ENCODE measurements at places on chromosomes 3 and 15.

- H3K4me1 ChIP-seq: peaks cover 19% of the 10 kb centered on the region
- no peaks in the 10 kb centered on the region for H3K27me3 ChIP-seq
- H3K36me3 ChIP-seq: no peaks in the 10 kb centered on the region
- no peak for DNase-seq
Observed at GRCh38 chr3:48345946-48346572, 12.6 kb upstream of the SPINK8 start.

- H3K27me3 ChIP-seq: no peaks in the 10 kb centered on the region
- H3K27ac ChIP-seq: no peak overlapping the region
- no peaks in the 10 kb centered on the region for H3K4me1 ChIP-seq
- no peaks in the 10 kb centered on the region for H3K36me3 ChIP-seq
- H3K4me3 ChIP-seq: no peak overlapping the region
- no peak for DNase-seq
Observed at GRCh38 chr15:62296756-62297507, 131.8 kb upstream of the C2CD4B start.

DNA sequence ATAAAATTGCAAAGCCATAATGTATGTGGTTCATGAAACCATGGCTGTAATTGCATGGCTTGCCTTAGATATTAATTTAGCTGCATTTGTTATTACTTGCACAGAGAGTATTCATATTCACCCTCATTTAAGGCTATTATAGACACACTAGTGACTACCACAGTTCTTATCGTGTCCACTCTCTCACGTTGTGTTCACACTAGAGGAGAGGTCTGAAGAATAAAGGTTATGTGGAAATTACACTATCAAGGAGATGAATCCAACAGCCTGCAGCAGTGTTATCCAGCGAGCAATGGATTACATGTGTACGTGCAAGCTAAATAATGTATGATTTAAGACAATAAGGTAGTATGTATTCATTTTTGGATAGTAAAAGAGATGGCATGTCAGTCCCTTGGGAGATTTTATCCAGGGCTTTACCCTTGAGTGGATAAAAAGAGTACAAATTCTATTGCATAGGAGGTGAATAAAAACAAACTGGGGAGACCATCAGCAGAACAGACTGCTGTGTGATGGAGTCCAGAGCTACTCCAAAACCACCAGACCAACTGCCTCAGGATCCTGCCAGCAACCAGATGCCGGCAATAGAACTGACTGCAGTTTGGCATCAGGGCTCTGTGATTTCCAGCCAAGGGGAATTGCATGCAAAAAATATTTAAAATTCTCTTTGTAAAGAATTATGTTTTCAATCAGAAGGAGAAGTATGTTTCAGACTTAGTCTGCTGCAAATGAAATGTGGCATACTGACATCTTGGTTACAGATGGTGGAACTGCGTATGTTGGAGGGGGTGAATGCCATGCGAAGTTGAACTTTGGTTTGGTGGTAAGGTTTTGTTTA, 146.6 kb downstream of the RBMS3 start:
- DNase-seq: no peak
- no peaks in the 10 kb centered on the region for H3K36me3 ChIP-seq
- H3K27ac ChIP-seq: no peak overlapping the region
- H3K4me1 ChIP-seq: peaks cover 17% of the 10 kb centered on the region

DNA sequence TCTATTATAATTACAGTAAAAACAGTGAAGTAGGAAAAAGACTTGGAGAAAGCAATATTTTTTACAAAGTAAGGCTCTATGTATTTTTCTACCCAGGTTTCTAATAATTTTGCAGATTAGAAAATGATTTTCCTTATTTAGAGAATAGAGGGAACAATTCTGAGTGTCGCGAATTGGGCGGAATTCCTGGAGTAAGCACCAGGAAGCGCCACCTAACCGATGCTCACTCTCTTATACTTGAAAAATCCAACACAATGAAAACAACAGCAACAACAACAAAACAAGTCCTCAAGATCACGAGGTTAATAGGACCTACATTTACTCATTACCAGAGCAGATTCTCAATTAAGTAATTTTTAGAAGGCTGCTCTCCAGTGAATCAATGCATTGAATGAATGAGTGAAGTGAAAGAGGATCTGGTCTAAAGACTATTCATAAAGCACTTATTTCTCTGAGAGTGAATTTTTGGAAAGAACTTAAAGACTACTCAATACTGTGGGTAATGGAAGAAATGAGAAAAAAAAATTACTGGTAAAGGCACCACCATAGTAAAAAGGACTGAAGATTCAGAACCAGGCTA, 158.0 kb downstream of the MEIS2 start:
- no peak overlapping the region for H3K4me3 ChIP-seq
- no peaks in the 10 kb centered on the region for H3K4me1 ChIP-seq
- no peaks in the 10 kb centered on the region for H3K36me3 ChIP-seq

- DNase-seq: no peak
- no peaks in the 10 kb centered on the region for H3K27me3 ChIP-seq
- H3K4me1 ChIP-seq: no peaks in the 10 kb centered on the region
- H3K27ac ChIP-seq: no peak overlapping the region
- H3K36me3 ChIP-seq: no peaks in the 10 kb centered on the region
- H3K4me3 ChIP-seq: no peak overlapping the region
Observed at GRCh38 chr3:107911337-107912000, 179.4 kb downstream of the CD47 start.

DNA sequence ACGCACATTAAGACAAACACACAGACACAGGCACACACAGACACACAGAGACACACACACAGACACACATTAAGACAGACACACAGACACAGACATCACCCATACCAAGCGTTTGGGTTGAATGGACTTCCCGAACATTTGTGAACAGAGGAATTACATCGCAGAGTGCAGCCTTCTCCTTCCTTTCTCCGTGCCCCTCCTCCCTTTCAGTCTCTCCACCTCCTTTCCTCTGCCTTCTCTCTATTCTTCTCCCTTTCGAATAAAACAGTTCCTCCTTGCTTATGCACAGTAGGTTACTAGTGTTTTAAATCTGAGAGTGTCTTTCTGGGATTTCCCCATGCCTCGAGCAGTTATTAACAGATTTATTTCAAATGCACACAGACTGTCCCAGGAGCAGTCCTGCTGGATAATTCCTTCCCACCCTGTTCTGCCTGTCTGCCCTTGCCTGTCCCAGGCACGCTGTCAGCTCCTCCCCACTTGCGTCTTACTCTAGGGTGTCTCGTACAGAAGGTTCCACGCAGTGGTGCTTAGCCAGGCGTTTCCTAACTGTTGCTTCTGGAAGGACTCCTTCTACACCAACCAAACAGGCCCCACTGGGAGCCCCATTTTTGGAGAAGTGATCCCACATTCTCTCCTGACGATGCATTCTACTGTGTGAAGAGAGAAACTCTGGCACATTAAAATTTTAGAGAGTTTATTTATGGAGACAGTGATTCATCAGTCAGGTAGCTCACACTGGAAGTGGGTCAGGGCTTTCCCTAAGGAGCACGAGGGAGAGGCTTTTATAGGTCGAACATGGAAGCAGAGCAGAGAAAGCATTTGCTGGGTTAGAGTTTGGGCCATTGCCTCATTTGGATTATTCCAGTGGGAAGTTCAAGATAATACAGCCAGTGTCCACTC, 163.8 kb downstream of the SV2B start:
- DNase-seq: no peak
- H3K27ac ChIP-seq: no peak overlapping the region
- no peak overlapping the region for H3K4me3 ChIP-seq
- H3K36me3 ChIP-seq: no peaks in the 10 kb centered on the region
- no peaks in the 10 kb centered on the region for H3K4me1 ChIP-seq
- H3K27me3 ChIP-seq: no peaks in the 10 kb centered on the region

GRCh38 chr3:119063471-119063870, 28.8 kb upstream of the IGSF11 start:
- H3K27ac ChIP-seq: no peak overlapping the region
- no peaks in the 10 kb centered on the region for H3K4me1 ChIP-seq
- no peak overlapping the region for H3K4me3 ChIP-seq
- H3K36me3 ChIP-seq: no peaks in the 10 kb centered on the region

GRCh38 chr15:65476903-65477302, 40.6 kb downstream of the DPP8 start:
- no peak overlapping the region for H3K4me3 ChIP-seq
- no peaks in the 10 kb centered on the region for H3K27me3 ChIP-seq
- no peaks in the 10 kb centered on the region for H3K4me1 ChIP-seq
- no peak for DNase-seq

- H3K4me3 ChIP-seq: no peak overlapping the region
- H3K4me1 ChIP-seq: peaks cover 30% of the 10 kb centered on the region
- H3K27ac ChIP-seq: no peak overlapping the region
- peaks cover 25% of the 10 kb centered on the region for H3K36me3 ChIP-seq
- H3K27me3 ChIP-seq: no peaks in the 10 kb centered on the region
- DNase-seq: no peak
Observed at GRCh38 chr15:88525418-88525817, 21.1 kb downstream of the DET1 start.

- no peaks in the 10 kb centered on the region for H3K27me3 ChIP-seq
- peaks cover 6% of the 10 kb centered on the region for H3K36me3 ChIP-seq
- DNase-seq: no peak
- no peak overlapping the region for H3K27ac ChIP-seq
- H3K4me1 ChIP-seq: 0 out of 2 replicates have a peak, but pooled peaks cover 2% of the 10 kb centered on the region
Observed at GRCh38 chr3:48064292-48064829, 48.1 kb upstream of the MAP4 start.

- DNase-seq: no peak
- H3K27ac ChIP-seq: no peak overlapping the region
- H3K27me3 ChIP-seq: no peaks in the 10 kb centered on the region
- H3K36me3 ChIP-seq: no peaks in the 10 kb centered on the region
- peaks cover 23% of the 10 kb centered on the region for H3K4me1 ChIP-seq
Observed at GRCh38 chr15:99478977-99479376, 86.8 kb upstream of the MEF2A start.

DNA sequence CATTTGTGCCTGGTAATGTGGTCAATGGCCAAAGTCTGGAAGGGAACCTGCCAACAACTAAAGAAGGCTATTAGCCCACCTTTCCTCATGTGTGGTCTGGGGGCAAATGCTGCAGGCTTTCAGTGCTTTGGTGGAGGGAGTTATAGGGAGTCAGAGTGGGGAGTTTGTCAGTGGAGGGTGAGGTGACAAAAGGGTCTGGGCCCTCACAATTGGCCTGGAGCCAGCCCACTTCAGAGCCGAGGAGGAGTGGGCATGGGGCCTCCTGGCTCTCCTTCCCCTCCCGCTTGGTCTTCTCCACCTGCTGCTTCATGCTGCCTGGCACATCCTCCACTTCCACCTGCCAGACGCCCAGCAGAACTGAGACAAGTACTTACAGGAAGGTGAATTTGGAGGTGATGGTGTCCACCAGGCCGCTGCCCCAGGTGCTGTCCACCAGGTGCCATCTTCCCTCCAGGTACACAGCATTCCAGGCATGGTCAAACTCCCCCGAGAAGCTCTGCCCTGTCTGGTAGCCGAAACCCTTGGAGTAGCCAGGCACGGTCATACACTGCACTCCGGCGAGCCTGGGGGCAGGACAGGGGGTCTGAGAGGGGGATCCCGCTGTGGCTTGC, 40.9 kb downstream of the KY start:
- no peaks in the 10 kb centered on the region for H3K36me3 ChIP-seq
- no peak overlapping the region for H3K4me3 ChIP-seq
- H3K4me1 ChIP-seq: no peaks in the 10 kb centered on the region
- no peaks in the 10 kb centered on the region for H3K27me3 ChIP-seq
- DNase-seq: no peak

DNA sequence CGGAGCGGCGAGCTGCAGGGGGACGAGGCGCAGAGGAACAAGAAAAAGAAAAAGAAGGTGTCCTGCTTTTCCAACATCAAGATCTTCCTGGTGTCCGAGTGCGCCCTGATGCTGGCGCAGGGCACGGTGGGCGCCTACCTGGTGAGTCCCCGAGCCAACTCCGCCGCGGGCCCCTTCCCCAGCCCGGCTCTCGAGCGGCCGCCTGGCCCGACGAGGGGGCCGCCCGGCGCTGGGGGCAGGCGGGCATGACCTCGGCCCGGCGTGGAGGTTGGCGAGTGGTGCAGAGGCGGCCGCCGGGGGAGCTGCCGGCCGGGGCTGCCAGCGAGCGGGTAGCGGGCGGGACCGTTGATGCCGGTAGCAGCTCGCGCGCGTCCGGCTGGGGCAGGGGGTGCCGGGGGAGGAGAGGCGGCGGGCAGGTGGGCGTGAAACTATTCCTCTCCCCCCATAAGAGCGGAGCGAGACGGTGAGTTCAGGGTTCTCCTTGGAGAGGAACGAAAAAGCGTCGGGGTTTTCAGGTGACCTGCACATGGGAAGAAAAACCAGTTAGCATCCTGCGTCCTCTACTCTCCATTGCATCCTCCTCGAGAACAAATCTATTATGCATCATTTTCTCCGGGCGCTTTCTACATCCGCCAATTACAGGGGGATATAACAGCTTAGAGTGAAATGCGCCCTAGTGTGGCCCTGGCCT, 585 bp downstream of the SLCO3A1 start:
- H3K27ac ChIP-seq: peak overlapping the region; percentile 72
- peak; percentile 26 for DNase-seq
- peaks cover 21% of the 10 kb centered on the region for H3K4me1 ChIP-seq
- H3K4me3 ChIP-seq: peak overlapping the region; percentile 63
- peaks cover 7% of the 10 kb centered on the region for H3K27me3 ChIP-seq
- H3K36me3 ChIP-seq: no peaks in the 10 kb centered on the region

DNA sequence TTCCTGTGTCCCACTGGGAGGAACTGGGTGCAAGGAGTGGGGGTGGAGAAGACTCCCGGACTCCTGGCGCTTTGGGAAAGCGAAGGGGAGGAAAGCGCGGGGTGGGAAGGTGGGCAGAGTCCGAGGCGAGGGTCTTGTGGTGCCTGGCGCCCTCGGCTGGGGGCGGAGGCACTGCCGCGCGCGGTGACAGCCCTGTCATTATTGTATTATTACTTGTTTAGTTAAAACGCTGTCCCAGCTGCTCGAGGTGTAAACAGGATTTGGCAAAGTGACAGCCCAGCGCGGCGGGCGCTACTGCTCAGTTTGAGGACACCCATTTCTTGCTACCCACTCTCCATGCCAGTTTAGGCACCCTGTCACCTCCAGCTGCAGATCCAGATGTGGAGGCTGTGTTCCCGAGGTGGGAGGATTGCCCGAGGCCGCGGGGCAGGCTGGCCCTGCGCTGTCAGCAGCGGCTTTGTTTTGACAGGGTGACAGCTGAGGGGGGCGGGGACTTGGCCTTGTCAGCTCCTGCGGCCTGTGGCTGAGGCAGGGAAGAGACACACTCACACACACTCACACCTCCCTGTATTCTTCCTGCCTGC, 1.0 kb downstream of the KAT2B start:
- DNase-seq: peak; percentile 78
- H3K4me1 ChIP-seq: peaks cover 9% of the 10 kb centered on the region
- H3K36me3 ChIP-seq: no peaks in the 10 kb centered on the region
- H3K27ac ChIP-seq: peak overlapping the region; percentile 23
- peak overlapping the region; percentile 81 for H3K4me3 ChIP-seq

GRCh38 chr3:33433843-33434242, 6.4 kb downstream of the UBP1 start:
- H3K4me3 ChIP-seq: no peak overlapping the region
- H3K36me3 ChIP-seq: no peaks in the 10 kb centered on the region
- H3K27ac ChIP-seq: no peak overlapping the region
- no peak for DNase-seq
- H3K27me3 ChIP-seq: no peaks in the 10 kb centered on the region
- 0 out of 2 replicates have a peak, but pooled peaks cover 5% of the 10 kb centered on the region for H3K4me1 ChIP-seq

- no peak overlapping the region for H3K4me3 ChIP-seq
- no peak overlapping the region for H3K27ac ChIP-seq
- no peaks in the 10 kb centered on the region for H3K36me3 ChIP-seq
- H3K4me1 ChIP-seq: no peaks in the 10 kb centered on the region
Observed at GRCh38 chr3:79006077-79006476, 761.7 kb downstream of the ROBO1 start.
